Left ventricle myocardium inferior (tissue), 1 donor: ENCODE measurements at places on chromosomes 3 and 15. TPM values are rescaled to one million over a fixed set of nuclear protein-coding genes. Genes with fewer than 3 reads are reported as not detected.

The CACNA2D2 gene
- total RNA-seq = 2.3 TPM

DNA sequence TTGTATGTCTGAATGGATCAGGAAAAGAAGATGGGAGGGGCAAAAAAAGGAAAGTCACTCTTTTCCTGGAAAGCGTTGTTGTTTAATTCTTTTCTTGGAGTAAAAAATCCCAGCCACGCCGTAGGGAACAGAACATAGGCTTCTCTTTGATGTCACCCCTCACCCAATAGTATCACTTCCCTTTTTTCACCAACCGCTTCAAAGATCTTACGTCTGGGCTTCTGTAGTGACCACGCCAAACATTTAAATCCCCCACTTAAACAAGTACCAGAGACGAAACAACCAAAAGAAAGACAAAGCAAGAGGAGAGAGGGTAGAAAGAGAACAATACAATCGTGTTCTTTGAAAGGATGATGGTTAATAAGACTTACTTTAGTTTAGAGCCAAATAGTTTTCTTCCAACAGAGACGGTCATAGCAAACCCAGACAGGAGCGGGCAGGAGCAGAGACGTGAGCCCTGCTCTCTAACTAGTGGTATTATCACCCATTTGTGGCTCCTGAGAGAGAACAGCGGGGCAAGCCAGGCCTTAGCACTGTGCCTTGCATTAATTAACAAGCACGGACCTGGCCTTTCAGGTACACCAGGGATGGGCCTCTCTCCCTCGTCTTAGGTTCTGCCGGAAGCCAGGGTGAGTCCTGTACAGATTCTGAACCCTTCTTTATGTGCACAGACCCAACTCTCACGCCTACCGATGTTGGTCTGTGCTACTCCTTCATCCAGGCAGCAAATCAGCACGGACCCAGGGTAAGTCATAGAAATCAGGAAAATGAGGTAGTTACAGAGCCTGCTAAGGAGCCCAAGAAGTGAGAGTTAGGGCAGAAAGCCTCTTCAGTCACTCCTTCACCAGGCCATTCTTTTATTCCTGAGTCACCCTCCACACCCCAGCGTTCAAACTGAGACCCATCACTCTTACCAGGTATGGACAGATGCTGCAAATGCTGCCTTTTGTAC, 28.2 kb upstream of the BCL6 start:
- no peak for DNase-seq

DNA sequence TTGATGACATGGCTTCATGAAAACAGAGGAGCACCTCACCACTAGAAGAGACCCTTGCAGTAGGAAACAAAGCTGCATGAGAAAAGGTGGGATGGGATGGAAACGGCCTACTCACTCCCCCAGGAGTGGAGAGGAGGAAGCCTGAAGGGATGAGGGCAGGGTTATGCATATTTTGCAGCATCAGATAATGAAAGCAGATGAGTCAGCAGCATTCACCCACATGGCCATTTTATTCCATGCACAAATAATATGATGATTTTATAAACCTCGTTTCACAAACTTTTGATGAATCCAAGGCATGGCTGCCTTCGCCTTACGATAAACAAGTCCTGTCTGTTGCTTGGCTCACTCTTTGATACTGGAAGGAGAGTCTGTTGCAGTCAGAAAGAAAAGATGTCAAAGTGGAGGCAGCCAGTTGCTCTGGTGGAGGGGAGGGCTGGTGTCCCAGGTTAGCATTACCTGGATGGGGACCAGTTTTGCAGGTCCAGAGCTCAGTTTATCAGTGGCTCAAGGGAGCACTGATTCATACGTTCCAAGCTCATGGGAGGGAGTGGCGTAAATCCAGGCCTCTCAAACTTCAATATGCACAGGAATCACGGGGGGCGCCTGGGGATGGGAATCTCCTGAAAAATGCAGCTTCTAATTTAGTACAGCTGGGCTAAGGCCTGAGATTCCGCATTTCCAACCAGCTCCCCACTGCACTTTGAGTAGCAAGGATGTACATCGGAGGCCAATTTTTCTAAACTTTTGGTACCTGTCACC, 9.2 kb upstream of the EHD4 start:
- DNase-seq = no peak

DNA sequence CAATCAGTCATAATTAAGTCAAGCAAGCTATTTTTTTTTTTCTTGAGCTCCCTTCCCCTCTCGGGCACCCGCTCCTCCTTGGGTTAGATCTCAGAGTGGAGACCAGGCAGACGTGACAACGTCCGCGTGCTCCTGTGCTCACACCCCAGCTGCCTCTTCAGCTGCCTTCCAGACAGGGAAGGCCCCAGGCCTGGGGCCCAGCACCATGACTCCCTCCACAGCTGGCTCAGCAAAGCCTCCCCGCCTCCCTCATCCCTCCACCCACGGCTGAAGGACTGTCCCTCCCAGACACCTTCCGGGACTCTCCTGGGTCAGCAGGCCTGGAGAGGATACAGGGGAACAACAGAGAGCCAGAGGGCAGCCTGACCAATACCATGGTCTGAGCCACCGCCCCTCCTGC, 87.9 kb upstream of the LINGO1 start:
- DNase-seq = no peak

DNA sequence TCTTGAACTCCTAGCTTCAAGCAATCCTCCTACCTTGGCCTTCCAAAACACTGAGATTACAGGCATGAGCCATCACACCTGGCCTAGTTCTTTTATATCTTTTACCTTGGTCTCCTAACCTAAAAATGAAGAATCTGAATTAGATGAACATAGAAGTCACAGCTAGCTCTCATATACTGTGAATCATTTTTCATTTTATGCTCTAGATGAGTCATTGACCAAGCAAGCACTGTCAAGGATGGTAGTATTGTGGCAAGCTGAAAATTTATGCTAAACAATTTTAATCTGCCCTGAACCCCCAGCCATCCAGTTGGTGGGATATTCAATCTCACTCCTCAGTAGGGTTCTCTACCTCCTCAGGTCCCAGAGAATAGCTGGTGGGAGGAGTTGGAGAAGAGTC, 48.3 kb upstream of the DNAJC13 start:
- DNase-seq = no peak

The PARL gene
- 52.8 TPM for total RNA-seq

The TF gene
- total RNA-seq = 1.3 TPM

The ECE2 gene
- total RNA-seq = not detected

DNA sequence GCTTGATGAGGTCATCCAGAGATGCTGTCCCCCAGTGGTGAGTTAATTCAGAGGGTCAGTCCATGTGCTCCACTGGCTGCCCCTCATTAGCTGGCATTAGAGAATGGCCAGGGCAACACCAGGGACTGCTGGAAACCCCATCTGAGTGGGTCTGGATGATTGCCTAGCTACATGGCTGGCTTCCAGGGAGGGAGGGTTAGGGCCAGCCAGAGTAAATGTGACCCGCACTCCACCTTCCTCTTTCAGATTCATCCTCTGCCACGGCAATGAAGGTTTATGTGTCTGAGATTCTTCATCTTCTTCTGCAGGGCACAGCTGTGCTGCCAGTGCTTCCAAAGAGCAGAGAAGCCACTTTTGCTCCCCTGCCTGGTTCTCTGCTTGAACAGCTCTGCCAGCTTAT, 391.9 kb downstream of the OCA2 start:
- no peak for DNase-seq

- no peak for DNase-seq
Measured at GRCh38 chr3:134311693-134312071, 61.0 kb upstream of the RYK start.

The REC114 gene
- 1.4 TPM for total RNA-seq

GRCh38 chr3:36696799-36697198, 67.6 kb downstream of the DCLK3 start:
- DNase-seq = no peak

GRCh38 chr3:8156138-8156537, 345.5 kb upstream of the LMCD1 start:
- DNase-seq = no peak

The GOLGA8B gene
- 11.8 TPM for total RNA-seq

DNA sequence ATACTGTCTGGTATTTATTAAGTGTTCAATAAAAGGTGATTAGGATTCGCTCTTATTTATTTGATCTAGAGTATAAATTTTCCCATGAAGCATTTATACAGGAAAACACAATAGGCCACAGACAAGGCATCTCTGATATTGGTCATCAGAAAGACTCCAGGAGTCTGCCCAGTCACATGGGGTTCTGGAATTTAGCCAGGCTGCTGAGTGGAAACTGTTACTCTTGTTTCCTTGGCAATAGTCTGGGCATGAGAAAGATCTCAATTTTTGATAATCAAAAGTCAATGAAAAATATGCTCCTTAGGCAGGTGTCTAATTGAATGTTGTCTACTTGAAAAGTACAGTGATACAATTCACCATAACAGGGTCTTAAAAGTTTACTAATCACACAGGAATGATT, 161.2 kb downstream of the FRMD5 start:
- no peak for DNase-seq

- DNase-seq = no peak
Measured at GRCh38 chr3:116302087-116302747, 143.1 kb downstream of the LSAMP start.

- DNase-seq = no peak
Measured at GRCh38 chr3:186308549-186308948, 53.5 kb downstream of the DGKG start.

DNA sequence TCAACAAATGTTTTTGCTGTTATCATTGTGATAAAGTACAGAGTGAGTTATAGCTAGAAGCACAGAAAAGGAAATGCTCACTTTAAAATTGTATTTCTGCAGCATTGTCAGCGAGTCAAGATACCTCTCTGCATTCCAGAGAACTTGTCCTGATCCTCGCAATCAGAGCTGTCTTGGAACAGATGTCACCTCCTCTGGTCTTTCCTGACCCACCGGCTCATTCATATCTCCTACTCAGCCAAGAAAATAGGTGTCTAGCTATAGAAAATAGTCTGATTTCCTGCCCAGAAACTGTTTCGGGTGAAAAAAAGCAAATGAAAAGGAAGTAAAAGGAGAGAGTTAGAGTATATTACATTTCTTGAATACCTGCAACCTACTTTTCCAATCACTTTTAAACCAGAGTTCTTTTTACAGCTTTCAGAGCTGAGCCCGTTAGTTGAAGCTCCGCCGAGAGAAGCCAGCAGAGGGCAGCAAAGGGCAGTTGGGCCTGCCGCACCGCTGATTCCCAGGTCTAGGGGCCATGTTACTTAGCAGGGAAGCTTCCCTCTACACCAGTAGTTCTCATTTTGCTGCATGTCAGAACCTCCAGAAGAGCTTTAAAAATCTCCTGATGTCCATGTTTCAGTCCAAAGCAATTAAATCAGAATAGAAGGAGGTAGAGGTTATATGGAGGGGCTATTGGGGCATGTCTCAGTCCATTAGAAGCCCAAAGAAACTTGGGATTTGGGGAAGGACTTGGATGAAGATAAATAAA, 185.7 kb upstream of the THRB start:
- peak; percentile 59 for DNase-seq

The CDHR4 gene
- total RNA-seq = not detected

GRCh38 chr3:99651531-99651930, 13.1 kb downstream of the COL8A1 start:
- DNase-seq = no peak

DNA sequence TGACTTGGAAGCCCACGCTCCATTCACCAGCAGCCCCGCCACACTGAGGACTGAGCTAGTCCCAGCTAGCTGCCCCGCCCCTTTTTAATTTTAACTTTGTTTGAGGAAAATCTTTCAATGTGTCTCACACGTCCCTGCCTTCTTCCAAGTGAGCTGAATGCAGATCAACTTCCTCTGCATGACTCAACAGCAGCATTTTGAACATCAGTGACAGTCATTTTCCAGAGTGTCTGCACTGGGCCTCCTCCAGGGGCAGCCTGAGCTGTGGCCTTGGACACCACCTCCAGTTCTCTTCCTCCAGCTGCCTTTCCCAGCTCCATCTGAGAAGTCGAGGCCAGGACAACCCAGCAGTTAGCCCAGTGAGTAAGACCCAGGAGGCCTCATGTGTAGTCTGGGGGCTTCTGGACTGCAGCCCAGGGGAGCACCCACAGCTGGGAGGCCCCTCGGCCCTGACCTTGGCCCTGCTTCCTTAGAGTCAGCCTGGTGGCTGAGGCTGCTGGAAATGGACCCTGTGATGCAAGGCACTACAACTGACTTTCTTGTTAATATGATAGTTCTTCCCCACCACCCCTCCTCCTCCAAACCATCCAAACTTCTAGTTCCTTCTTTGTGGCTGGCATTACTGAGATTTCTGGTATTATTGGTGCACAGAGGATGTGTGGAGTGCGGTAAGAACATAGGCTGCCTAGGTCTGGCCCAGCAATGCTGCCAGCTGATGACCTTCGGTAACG, 21.4 kb upstream of the ESYT3 start:
- DNase-seq = no peak

The CHST13 gene
- total RNA-seq = 0.11 TPM

The TBC1D5 gene
- total RNA-seq = 26.9 TPM
